ENCODE measurements at places on chromosomes 5 and 9.

GRCh38 chr9:77417566-77417965 is 230.6 kb downstream of the GNA14 start:
- DNase-seq: no peak

DNA sequence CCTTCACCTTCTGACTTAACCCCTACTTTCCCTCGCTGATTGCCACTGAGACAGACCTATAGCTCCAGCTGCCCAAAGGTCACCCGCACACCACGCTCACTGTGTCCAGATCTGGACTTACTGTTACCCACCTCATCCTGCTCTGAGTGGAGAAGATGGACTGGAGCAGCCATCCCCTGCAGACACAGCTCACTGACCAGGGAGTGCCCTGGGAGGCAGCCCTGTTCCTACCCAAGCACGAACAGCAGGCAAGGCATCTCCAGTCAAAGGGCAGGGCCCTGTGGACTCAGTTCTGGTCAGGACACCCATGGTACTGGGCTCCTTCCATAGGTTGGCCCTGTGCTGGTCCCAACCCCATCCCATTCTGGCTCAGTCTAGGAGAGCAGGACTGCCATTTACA is 9.5 kb upstream of the BARX1 start:
- DNase-seq: no peak

- DNase-seq: no peak
These were observed 209.3 kb downstream of the DAB2IP start for GRCh38 chr9:121860744-121861143.

DNA sequence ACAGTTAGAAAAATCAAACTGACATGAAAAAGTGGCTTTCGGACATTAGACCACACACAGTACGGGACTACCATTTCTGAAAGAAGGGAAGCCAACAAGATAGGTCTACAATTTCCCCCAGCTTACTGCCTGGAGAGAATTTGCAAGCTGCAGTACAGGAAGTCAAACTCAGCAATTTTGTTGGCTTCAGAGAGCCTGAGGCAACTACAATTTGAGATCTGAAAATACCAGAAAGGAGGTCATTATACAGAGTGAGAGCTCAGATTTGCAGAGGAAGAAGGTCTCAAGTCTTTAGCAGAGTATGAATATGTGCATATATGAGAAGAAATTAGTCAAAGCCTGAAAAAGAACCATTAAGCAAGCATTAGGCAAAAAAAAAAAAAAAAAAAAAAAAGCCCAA is 83.0 kb downstream of the OXCT1 start:
- DNase-seq: no peak

- no peak for DNase-seq
These were observed 49.0 kb upstream of the GGTA1 start for GRCh38 chr9:121548666-121549065.

DNA sequence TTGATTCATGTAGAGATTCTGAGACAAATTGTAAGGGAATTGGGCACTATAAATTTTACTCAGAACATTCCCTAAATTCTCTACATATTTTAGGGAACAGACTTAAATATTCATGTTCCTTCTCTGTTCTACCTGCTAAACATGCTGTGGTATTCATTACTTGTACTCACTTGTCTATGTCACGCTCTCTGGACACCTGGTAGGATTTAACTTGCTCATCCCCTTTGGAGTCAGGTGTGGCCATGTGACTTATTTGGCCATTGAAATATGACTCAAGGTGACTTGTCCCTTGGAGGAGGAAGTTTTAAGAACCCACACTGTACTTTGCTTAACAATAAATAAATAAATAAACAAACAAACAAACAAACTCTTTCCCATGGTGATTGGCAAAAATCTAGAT is 2258.8 kb upstream of the WWC1 start:
- no peak for DNase-seq

GRCh38 chr5:85910335-85910734 is 707.4 kb upstream of the COX7C start:
- DNase-seq: no peak

DNA sequence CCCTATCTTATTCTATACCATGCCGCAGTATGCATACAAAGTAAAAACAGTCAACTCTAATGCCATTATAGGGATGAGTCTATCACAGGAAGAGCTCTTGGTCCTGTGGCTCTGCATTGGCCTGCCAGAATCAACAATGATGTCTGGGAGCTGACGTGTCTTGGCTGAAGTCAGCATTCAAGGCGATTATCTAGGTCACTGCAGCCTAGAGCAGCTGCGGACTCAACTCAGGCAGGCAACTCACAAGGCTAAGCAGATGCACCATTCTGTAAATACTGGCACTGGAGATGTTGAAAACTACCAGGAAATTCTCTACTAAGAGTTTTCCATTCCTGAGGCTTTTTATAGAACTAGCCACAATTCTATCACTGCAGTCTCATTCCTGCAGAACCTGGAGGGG is 13.3 kb downstream of the SPATA9 start:
- DNase-seq: no peak

DNA sequence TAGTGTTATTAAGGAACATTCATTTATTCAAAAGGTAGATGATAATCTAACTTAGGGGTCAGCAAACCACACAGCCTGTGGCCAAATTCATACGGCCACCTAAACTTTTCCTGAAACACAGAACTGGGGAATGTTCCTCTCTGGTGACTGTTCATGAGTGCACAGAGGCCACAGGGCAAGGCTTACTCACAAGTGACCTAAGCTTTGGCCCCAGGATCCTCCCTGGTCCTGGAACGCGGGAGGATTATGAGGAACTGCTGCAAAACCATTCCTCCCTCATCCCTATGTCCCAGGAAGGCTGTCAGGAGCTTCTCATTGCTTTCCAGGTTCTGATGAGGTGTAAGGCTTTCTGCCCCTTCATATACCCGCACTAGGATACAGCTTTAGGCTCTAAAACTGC is 397.6 kb downstream of the SEMA5A start:
- no peak for DNase-seq

DNA sequence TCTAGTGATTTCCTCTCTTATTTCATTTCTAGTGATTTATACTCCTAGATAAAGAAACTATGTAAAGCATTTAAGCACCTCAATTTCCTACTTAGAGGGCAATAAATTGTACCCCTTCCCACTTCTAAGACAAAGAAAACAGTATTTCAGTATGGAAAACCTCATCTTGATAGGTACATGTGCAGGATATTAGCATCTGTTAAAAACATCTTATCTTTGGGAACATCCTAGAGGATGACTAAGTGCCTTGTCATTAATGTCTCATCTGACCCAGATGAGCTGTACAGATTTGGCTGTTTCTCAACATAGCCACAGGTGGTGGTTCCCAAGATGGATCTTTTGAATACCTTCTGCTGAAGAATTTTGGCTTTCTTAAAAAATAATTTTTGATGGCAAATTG is 5.7 kb downstream of the MEGF10 start:
- DNase-seq: no peak

DNA sequence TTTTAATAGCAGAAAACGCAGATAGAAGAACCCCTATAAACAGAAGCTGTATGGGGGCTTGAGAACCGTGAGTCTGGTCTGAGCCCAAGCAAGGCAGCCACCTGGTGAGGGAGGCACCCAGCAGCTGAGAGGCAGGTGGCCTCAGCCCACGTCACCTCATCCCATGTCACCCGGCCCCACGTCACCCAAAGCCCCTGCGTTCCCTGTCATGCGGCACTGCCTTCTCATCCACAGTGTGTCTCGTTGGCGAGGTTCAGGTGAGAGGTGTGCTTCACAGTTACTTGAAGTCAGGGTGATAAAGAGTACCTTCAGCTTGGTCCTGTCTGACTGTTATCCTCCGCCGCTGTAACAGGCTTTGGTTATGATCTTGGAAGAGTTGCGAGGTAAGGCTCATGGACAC is 80.6 kb upstream of the IRX4 start:
- no peak for DNase-seq

DNA sequence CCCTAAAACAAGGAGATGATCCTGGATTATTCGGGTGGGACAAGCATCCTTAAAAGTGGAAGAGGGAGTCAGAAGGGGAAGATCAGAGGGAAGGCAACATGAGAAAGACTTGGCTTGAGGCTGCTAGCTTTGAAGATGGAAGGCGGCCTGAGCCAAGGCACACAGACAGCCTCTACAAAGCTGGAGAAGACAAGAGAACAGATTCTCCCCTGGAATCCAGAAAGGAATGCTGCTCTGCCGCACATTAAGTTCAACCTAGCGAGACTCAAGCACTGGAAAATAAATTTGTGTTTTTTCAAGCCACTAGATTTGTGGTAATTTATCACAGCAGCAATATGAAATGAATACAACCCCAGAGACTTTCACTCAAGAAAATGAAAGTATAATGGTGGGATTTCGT is 17.9 kb downstream of the SLC36A3 start:
- DNase-seq: no peak

GRCh38 chr5:10634050-10634449 is 70.2 kb downstream of the ANKRD33B start:
- DNase-seq: no peak

- DNase-seq: no peak
These were observed 18.9 kb downstream of the RPS23 start for GRCh38 chr5:82259172-82259800.

DNA sequence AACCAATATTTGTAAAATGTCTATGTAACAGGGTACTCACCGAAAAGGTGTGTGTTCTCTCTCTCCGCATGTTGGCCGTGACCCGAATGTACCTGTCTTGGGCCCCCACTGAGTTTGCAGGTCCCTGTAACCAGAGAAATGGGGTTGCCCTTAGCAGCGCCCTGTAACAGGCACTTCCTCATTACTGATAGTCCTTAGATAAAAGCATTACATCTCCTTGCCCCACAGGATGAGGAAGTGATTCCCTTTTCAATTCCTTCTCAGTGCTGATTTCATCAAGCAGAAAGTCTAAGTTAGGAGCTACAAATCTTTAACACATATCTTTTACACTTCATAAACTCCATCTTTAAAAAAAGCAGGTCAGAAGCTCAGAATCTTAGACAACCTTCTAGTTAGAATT is 15.2 kb upstream of the HMHB1 start:
- no peak for DNase-seq

- peak; percentile 18 for DNase-seq
These were observed 624 bp downstream of the FBXW11 start for GRCh38 chr5:172005708-172006320.

DNA sequence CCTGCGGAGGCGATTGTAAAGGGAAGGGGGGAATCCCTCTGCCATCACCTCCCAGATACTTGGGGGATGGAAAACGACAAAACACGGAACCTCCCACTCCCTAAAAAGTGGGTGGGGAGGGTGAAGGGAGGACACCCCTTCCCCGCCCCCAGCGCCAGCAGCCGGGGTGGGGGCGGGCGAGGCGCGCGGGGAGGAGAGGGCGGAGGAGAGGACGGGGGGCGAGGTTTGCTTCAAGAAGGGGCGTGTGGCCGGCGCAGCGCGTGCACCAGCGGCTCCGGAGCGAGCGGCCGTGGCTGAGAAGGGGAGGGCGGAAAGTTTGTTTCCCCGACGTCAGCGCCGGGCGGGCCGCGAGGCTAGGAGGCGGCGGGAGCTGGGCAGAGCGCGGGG is at the start of gene PRRX2:
PRRX2 (plus strand) TSS at position 259 of the 387 bp plus-strand sequence. CDS start 221 bp downstream, outside the sequence.
- DNase-seq: peak; percentile 38

GRCh38 chr5:128979761-128980160 is 14.5 kb downstream of the SLC27A6 start:
- no peak for DNase-seq

- DNase-seq: no peak
These were observed 282.0 kb downstream of the ISL1 start for GRCh38 chr5:51665251-51665593.

GRCh38 chr9:136104916-136105315 is 9.8 kb upstream of the NACC2 start:
- DNase-seq: no peak

- no peak for DNase-seq
These were observed 70.0 kb downstream of the OTP start for GRCh38 chr5:77568555-77568954.

GRCh38 chr9:111149018-111149759 is 110.9 kb upstream of the LPAR1 start:
- no peak for DNase-seq

GRCh38 chr5:132505641-132506040 is 15.1 kb upstream of the IRF1 start:
- no peak for DNase-seq

DNA sequence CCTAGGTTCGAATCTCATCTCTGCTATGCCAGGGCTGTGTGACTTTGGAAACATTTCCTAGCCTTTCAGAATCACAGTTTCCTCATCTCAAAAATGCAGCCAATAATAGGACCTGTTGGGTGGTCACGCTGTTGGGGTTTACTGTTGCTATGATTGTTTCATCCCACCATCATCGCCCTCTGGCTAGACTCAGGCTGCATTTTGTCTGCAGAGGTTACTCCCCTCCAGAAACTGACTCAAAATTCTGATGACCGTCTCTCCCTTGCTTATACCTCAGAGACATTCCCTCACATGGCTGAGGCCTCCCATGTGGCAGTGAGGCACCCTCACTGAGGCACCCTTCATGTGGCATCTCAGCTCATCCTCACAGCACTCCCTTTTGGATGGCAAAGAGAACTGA is 61.6 kb downstream of the COL27A1 start:
- no peak for DNase-seq

DNA sequence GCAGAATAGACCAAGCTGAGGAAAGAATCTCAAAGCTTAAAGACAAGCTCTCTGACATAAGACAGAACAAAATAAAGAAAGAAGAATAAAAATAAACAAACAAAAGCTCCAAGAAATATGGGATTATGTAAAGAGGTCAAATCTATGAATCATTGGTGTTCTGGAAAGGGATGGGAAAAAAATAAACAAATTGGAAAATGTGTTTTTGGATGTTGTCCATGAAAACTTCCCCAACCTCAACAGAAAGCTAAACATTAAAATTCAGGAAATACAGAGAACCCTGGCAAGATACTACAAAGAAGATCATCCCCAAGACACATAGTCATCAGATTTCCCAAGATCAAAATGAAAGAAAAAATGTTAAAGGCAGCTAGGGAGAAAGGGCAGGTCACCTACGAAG is 662.0 kb upstream of the CDH18 start:
- DNase-seq: no peak

DNA sequence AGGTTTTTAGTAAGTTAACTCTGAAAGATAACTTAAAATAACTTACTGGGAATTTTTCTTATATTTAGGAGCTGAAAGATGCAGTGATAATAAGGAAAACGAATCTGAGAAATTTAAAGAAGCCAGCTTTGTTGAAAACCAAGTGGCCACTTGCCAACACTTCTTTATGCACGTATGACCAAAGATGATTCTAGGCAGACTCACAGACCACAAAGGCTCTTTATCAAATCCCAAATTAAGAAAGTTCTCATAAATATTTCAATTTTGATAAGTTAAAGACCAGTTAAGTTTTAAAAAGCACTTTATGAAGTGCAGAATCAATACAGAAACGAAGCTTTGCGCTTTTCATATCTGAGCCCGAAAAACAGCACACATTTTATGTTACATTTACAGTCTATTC is 1.5 kb downstream of the AFF4 start:
- no peak for DNase-seq

GRCh38 chr9:129285382-129285781 is 107.3 kb upstream of the IER5L start:
- DNase-seq: no peak

DNA sequence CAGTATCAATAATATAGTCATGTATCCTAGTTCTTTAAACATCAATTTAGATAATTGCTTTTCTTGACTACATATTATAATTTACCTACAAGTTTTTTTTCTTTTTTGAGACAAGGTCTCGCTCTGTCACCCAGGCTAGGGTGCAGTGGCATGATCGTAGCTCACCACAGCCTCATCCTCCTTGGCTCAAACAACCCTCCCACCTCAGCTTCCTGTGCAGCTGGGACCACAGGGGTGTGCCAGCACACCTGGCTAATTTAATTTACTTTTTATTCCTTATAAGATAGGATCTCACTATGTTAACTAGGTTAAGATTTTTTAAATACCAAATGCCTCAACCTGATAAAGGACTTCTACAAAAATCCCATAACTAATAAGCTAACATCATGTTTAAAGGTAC is 21.1 kb downstream of the UIMC1 start:
- no peak for DNase-seq

GRCh38 chr5:74717596-74717995 is 32.6 kb downstream of the HEXB start:
- DNase-seq: no peak

All from activated T-cell treated with anti-CD3 and anti-CD28 coated beads for 48 hours (primary cell).